ENCODE measurements at places on chromosomes 2 and 18.

DNA sequence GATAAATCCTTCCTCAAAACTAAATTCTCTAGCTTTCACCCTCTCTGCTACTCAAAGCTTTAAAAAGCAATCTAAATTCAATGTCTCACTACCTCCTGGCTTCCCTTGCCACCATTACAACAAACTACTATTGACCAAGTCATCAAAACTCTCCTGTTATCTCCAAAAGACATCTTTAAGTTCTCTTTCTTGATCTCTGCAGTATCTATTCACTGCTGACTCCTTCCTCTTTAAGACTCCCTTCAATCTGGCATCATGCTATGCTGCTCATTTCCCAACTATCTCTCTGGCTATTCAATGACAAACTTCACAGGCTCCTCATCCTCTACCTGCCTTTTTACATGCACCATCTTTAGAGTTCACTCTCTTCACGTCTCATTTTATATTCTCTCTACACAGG is 5.9 kb downstream of the PPP3R1 start:
- no peak for DNase-seq

DNA sequence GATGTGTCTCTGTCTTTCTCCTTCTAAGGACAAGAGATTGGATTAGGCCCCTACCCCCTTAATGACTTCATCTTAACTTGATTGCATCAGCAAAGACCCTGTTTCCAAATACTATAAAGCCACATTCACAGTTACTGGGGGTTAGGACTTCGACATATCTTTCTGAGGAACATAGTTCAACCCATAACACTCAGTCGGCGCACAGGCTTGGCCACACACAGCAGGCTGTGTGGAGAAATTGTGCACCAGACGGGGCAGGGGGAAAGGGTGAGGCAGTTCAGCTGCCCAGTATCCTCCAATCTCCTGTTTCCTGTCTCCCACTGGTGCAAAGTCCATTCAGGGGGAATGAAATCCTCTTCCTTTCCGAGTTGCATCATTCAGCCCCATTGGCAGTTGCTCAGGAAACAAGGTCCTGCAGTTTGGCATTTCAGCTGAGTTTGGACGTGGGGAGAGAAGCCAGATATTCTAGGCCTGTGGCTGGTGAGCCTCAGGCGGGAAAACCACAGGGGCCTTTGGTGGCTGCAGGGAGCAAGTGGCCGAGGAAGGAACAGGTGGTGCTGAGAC is 9.4 kb upstream of the RAPGEF4 start:
- DNase-seq, result no peak

DNA sequence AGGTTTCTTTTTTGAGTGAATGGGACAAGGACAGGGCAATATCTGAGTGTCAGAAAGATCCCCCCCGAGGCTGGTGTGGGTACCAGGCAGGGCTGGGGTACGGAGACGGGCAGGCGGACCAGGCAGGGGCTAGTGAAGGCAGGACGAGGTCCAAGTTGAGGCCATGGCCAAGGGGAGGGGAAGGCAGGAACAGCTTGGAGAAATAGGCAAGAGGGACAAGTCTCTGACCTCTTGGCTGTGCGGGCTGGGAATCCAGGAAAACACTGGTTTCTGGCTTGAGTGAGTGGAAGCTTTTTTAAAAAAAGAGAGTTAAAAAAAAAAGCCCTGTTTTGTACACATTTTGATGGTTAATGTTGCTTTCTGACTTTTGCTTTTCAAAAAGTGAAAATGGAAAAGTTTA is 30.3 kb downstream of the ASAP2 start:
- no peak for DNase-seq

DNA sequence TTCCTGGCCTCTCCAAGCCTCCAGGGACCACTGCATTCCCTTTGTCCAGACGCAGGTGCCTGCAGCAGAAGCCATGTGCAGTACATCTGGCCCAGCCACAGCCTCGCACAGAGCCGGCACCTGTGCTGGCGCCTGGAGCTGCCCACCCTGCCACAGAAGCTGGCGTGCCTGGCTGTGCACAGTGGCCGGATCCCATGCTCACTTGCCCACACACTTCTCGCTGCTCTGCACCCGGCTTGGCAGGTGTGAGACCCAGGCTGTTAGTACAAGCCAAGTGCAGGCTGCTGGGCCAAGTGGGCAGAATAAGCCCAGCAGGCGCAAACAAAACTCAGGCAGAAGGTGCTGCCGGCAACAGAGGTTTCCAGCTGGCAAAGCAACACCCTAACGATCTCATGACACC is 124.5 kb upstream of the CCDC150 start:
- no peak for DNase-seq

- no peak for DNase-seq
Measured at GRCh38 chr2:66189553-66189952, 245.4 kb upstream of the MEIS1 start.

GRCh38 chr18:35337286-35337685 is 6.9 kb downstream of the ZNF24 start:
- DNase-seq, result no peak

- no peak for DNase-seq
Measured at GRCh38 chr18:61080954-61081528, 252.2 kb upstream of the CDH20 start.

GRCh38 chr18:46820863-46821262 is 64.0 kb upstream of the ST8SIA5 start:
- DNase-seq, result no peak

- no peak for DNase-seq
Measured at GRCh38 chr2:15117409-15118050, 443.6 kb downstream of the NBAS start.

DNA sequence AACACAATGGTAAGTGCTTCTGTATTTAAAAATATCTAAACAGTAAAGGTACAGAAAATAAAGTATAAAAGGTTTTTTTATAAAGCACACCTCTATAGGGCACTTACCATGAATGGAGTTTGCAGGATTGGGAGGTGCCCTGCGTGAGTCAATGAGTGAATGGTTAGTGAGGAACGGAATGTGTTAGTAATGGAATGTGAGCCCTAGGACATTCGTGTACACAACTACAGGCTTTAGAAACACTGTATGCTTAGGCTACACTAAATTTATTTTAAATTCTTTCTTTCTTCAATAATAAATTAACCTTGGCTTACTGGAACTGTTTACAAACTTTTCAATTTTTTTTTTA is 337.9 kb upstream of the SLC39A10 start:
- DNase-seq, result no peak
